ENCODE measurements at places on chromosomes 16 and 17. TPM values are rescaled to one million over a fixed set of nuclear protein-coding genes. Genes with fewer than 3 reads are reported as not detected.
A peak's percentile ranks its signal among the peaks of the same experiment; 100 is the strongest.

LGALS9B gene
- total RNA-seq: not detected

DNA sequence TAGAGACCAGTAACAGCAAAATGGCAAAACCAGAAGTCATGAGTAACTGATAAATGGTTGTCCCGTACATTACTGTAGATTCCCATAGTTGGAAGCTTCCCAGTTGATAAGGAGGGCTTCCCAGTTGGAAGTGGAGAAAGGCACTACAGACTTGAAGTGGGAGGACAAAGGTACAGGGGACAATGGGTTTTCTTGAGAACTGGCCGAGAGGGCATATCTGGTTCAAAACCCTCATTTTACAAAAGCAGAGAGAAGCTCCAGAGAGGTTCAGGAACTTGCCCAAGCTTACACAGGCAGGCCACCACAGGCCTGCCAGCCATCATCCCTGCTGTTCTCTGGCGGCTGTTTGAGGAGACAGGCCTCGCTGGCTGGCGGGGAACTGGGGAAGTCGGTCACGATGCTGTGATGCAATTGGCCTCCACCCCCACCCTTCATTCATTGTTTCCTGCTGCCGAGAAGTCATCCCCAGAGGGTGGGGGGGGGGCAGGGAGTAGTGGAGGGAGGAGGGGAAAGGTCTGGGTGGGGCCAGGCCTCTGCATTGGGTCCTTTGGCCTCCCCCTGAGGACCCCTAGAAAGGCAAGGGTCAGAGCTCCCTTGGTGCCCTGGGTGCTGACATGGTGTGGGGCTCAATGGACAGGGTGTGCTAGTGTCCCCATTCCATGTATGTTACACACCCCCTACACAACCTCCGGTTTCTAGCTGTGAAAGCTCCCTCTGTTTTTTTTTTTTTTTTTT, 3.0 kb downstream of the UBALD2 start:
- peak; percentile 51 for DNase-seq

DNA sequence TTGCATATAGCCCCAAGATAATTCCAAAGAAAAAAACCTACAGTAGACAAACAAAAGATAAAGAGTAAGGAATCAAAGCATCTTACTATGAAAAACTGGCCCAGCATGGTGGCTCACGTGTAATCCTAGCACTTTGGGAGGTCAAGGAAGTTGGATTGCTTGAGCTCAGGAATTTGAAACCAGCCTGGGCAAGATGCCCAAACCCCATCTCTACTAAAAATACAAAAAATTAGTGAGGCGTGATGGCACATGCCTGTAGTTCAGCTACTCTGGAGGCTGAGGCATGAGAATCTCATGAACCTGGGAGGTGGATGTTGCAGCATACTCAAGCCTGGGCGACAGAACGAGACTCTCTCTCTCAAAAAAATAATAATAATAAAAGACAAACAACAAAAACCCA, 764.7 kb upstream of the KIF2B start:
- peak; percentile 0 for DNase-seq

DNA sequence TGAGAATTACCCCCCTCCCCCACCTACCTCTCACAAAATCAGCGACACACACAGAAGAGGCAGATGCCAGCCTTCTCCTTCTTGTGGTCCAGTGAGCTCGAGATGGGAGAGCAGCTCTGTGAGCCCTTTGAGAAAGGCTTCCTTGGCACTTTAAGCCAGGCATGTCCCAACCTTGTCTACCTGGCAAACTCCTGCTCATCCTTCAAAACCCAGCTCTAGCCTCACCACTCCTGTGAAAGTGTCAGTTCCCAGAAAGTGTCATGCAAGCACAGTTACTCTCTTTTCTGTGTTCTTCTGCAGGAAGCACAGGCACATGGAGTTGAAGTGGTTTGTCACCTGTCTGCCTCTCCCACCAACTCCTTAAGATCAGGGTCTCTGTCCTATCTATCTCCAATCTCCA, 1.6 kb downstream of the TMEM98 start:
- DNase-seq: no peak

GRCh38 chr17:81085420-81085911, 50.5 kb downstream of the BAIAP2 start:
- no peak for DNase-seq

DNA sequence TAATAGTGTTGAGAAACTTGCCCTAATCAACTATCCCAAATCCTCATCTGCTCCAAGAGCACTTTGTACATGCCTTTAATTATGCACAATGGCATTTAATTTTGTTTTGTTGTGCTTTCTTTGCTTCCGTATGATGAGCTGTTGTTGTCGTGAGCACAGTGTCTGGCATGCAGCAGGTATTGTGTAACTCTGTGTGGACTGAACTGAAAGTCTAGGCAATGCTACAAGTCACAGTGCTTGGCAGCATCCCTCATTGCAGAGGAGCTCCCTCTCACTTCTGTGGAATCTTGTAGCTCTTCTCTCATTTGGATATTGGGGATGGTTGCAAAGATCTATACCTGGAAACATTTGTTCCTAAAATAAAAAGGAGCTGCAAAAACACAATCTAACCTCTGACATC, 502.2 kb upstream of the CA10 start:
- peak; percentile 1 for DNase-seq

DNA sequence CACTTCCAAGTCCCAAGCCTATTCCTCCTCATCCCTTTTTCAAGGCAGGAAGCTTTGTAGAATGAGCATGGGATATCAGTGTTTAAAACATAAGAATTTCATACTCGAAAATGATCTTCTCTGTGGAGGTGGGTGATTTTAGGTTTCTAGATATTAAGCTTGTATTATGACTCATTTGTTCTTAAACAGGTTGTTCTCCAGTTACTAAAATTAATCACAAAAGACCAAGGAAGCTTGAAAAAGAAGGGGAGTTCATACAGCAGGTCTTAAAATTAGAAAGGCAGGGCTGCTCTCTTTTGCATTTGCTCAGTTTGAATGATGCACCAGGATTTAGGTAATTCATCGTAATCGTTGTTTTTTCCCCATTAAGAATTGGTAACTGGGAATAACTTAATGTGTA, 208.7 kb downstream of the PRKCA start:
- no peak for DNase-seq

GRCh38 chr17:8153525-8153956, 1.3 kb upstream of the PER1 start:
- peak; percentile 87 for DNase-seq

NOXO1 gene
- total RNA-seq: not detected

- peak; percentile 98 for DNase-seq
Measured at GRCh38 chr16:67241008-67241900, 6.0 kb downstream of the FHOD1 start.

TP53TG3D gene
- total RNA-seq: 2.2 TPM

EMP2 gene
- total RNA-seq: 35.8 TPM

GRCh38 chr17:19316761-19317358, 45.7 kb downstream of the B9D1 start:
- no peak for DNase-seq

- no peak for DNase-seq
Measured at GRCh38 chr17:75764417-75764710, 628 bp downstream of the GALK1 start.

- DNase-seq: no peak
Measured at GRCh38 chr17:63544467-63545301, 5.6 kb upstream of the DCAF7 start.

GRCh38 chr17:34614698-34615097, 35.3 kb downstream of the TMEM132E start:
- DNase-seq: no peak

TEKT5 gene
- not detected for total RNA-seq

DNA sequence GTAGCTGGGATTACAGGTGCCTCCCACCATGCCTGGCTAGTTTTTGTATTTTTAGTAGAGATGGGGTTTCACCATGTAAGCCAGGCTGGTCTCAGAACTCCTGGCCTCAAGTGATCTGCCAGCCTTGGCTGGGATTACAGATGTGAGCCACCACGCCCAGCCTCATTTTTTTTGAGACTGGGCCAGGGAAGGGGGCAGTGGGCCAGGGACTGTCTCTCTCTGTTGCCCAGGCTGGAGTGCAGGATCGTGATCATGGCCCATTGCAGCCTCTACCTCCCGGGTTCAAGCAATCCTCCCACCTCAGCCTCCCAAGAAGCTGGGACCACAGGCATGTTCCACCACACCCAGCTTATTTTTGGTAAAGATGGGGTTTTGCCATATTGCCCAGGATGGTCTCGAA, 16.0 kb downstream of the RSL1D1 start:
- no peak for DNase-seq

DNA sequence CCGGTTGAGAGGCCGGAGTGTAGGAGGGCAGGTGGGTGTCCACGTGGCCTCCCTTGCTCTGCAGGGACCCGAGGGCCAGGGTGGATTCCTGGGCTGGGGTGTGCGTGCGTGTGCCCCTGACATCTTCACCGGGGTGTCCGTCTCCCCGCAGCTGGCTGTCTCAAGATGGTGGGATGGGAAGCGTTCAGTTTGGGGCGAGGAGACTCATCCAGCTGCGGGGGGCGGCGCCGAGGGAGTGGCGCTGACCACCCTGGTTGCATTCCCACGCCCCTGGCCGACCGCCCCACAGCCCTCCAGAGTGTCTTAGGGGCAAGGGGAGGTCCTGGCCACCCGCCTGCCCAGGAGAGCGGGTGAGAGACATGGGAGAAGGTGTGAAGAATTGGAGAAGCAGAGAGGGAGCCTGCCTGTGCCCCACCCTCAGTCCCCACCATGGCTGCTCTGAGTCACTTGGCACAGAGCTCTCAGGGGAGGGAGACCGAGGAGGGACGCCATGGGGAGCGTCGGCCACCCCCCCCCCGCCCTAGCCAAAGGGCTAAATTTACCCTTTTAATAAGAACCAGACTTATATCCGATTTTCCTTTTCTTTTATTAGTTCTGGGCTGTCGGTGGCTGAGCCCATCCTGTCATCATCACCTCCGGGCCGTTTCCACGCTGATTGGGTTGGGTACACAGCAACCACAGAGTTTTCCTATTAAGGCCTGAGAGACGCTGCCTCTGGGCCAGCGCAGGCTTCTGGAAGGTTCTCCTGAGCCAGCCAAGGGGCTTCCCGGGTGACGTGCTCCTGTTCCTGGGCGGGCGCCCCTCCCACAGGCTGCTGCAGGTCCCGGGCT, 22.0 kb downstream of the BAHCC1 start:
- DNase-seq: peak; percentile 73

GRCh38 chr17:33642002-33642401, 348.9 kb upstream of the ASIC2 start:
- DNase-seq: no peak

- DNase-seq: no peak
Measured at GRCh38 chr17:14903854-14904253, 361.3 kb downstream of the PMP22 start.

FBXW10B gene
- total RNA-seq: 1.1 TPM

- DNase-seq: no peak
Measured at GRCh38 chr16:2516391-2517240, 2.9 kb downstream of the ATP6V0C start.

DNA sequence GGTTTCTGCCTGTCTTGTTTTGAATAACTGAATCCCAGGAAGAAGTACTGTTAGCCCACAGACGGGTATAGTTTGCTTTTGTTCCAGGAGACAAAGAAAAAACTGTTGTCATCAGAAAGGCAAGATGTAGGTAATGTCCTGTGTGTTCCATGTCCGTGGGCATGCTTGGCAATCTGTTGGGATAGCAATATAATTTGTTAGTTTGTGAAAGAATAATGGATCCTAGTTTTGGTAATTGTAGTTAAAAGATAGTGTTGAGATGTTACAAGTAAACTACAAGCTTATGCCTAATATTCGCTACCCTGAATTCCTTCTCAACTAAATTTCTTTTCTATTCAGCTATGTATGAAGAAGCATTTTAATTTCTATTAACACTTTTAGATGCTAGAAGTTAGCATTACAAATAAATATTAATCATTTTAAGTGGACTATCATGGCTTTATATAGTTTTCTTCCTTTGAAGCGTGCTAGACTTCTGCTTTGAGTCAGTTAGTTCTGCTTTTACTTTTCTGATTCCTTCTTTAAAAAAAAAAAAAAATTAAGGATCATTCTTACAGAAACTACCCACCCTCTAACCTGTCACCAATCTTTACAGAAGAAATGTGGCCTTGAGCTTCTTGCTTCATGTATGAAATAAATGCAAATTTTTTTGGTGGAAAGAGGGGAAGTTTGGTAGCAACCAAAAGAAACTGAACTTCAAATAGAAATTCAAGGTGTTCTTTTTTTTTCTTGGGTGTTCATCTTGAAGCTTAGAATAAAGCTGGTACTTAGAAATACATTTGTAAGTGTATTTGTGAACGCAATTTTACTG, 2.4 kb downstream of the EVI2A start:
- DNase-seq: no peak

C16orf74 gene
- total RNA-seq: 6.2 TPM

DNA sequence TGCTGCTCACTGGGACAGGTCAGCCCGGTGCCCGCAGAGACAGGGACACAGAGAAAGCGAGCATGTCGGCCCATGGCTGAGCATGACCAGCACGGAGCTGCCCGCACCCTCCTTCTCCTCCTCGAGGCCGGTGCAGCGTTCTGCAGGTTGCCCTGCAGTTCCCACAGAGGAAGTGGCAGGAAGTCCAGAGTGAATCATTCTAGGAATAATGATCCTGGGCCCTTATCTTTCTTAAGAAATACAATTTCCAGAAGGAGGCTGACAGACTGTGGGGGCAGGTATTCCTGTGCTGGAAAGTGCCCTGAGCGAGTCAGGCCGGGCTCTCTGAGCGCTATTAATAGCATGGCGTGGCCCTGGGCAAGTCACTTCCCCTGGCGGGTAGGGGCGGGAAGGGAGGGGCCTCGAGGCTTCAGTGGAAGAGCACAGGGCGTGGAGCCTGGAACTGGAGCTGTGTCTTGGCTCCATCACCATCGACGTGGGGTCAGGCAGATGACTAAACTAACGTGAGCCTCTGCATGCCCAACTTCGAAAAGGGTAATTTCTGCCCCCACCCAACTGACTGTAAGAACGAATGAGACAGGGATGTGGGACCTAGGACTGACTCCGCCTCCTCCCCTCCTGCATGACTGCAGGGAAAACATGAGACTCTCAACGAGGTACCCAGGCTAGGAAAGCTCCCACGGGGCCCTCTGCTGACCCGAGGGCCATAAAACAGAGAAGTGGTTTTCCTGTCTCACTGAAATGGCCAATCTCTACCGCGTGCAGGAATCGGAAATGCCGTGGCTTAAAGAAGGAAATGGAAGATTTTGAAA, 9.8 kb downstream of the TMEM204 start:
- DNase-seq: peak; percentile 87

- DNase-seq: peak; percentile 54
Measured at GRCh38 chr16:58026139-58026704, 668 bp downstream of the MMP15 start.

LRRC37A gene
- total RNA-seq: 0.20 TPM

ELMO3 gene
- 0.48 TPM for total RNA-seq

GRCh38 chr16:8816967-8817655, 19.5 kb downstream of the PMM2 start:
- DNase-seq: no peak

BRIP1 gene
- total RNA-seq: 10.7 TPM
